ENCODE measurements at places on chromosomes 11 and 22.

GRCh38 chr11:70107756-70108155 lies 29.6 kb downstream of the ANO1 start:
- no peak for DNase-seq

- DNase-seq: no peak
Measured at GRCh38 chr11:2991452-2992233, 486 bp downstream of the NAP1L4 start.

DNA sequence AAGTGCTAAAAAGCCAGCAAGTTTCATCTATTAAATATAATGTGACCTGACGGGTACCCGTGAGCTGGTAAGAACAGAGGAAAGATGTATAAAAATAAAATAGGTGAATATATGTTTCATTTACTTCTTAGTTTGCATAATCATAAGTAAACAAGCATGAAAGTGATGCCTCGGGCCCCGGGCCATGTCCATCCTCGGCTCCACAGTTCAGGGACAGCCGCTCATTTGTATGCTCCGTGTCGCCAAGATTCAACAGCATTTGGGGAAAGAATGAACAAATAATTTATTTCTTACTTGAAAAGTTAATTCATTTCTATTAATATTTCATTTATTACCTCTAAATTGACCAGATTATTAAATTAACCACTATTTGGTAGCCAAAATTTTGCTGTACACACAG lies 251.8 kb downstream of the NTM start:
- no peak for DNase-seq

- no peak for DNase-seq
Measured at GRCh38 chr11:34501500-34501899, 12.1 kb downstream of the ELF5 start.

GRCh38 chr22:42310291-42311015 lies 40.0 kb upstream of the TCF20 start:
- no peak for DNase-seq

GRCh38 chr11:88266919-88267318 lies 70.6 kb downstream of the CTSC start:
- no peak for DNase-seq

GRCh38 chr11:75242722-75243600 lies 2.4 kb downstream of the TPBGL start:
- DNase-seq: no peak

- DNase-seq: no peak
Measured at GRCh38 chr22:30031764-30032455, 48.4 kb upstream of the HORMAD2 start.

DNA sequence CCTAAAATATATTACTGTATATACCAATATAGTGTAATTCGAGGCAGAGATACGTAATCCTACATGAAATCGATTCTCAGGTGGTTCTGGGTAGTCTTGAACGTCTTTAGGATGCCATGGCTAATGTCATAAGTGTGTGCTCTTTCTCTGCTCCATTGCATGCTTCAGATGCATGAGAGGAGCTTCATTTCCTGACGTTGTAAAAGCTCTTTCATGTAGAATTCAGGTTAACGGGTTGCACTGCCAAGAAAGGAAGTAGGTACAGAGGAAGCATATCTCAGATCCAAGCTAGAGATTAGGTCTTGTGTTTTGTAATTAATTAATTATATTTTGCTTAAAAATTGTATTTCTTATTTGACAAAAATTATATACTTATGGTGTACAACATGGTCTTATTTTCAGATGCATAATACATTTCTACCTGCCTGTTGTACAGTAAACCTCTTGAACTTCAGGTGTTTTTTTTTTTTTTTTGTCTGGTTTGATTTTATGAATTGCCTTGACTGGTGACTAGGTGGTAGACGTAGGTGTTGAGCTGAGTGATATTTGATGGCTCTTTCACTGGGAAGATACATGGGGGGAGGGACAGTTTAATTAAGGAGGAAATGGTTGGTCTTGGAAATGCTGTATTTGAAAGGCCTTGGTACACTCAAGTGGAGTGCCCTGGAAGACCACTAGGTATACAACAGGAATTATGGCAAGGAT lies 9.3 kb downstream of the NUP50 start:
- DNase-seq: no peak

DNA sequence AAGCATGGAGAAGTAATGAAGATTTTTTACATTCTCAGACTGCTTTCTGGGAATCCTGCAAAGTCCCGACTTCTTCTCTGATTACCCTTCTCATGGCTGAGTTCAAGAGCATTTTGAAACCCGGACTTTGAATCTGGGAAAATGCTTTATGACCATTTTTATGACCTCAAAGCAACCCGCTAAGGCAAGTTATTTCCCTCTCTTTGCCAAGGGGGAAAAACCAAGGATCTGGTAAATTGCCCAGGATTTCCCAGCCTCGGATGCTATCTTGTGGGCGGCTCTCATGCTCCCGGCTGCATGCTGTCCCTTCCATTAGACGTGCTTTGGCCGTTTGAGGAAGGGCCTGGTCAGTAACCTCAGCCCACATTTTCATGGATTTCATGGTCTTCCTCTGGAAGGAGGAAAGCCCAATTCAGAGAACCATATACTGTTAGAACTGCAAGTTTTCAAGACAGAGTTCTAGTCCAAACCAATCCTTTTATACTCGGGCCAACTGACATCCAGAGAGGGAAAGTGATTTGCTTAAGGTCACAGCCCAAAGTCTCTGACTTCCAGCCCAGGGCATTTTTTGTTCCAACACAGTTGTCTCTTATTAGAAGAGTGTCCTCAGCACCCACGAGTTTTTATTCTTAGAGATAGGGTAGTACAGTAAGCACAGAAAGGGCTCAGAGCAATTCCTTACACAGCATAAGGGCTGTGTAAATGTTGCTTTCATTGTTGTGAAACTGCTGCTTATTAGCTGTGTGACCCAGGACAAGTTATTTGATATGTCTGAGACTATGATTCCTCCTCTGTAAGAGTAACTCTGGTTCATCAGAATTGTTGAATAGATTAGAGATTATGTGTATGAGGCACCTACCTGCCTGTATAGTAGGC lies 77.4 kb downstream of the NAV2 start:
- no peak for DNase-seq

GRCh38 chr11:68266121-68266891 lies 5.5 kb downstream of the C11orf24 start:
- no peak for DNase-seq

GRCh38 chr22:37639070-37639760 lies at the start of gene SH3BP1:
TSS of gene SH3BP1 (plus strand) at chr22:37639669. CDS start at chr22:37639788, 119 bp downstream.
- DNase-seq: no peak
